Keratinocyte (primary cell): ENCODE measurements at places on chromosomes 4 and X.

DNA sequence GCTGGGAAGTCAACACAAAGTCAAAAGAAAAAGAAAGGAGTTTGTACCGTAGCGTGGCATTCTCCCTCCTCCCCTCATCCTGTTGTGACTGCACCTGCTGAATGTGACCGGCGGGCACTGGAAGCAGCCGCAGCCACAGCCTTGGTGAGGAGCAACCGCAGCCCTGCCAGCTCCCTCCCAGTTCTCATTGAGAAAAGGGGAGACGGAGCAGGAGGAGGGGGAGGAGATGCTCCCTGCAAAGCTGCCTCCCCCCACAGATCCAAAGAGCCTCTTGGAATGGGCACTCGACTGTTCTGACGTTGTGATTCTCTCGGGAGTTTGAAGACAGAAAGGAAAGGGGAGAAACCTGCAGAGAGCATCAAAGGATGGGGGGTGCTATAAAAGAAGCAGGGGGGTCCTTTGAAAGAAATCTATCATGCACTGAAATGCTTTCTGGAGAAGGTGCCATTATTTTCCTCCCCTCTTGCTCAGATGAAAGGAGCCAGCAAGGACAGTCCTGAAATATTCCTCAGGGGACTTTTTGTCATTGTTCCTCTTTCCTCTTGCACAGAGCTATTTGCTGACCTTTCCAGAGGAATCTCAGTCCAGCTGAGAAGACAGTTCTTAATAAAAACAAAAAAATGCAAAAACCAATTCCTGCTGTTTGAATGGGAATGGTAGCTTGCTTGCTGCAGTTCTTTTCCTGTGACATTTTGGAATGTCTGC is 429.7 kb downstream of the MAPK10 start:
- DNase-seq, result no peak
- H3K4me1 ChIP-seq, result no peaks in the 10 kb centered on the region
- H3K36me3 ChIP-seq, result no peaks in the 10 kb centered on the region

DNA sequence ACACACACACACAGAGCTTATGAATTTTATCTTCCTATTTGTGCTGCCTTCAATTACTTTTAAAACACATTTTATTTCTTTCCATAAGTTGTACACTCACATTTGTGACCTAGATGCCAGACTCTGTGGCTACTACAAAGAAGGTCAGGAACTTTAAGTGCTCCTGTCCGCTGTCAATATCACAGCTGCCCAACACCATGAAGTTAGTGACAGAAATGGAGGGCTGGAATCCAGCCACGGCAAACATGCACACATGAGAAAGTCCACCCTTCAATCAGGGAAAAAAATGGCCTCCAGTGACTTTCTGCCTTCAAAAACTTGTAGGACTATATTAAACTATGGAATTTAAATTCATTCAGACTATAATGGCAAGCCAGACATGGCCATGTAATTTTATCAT is 334.4 kb upstream of the FSTL5 start:
- H3K36me3 ChIP-seq, result no peaks in the 10 kb centered on the region
- H3K4me3 ChIP-seq, result no peak overlapping the region
- H3K27ac ChIP-seq, result no peak overlapping the region
- DNase-seq, result no peak
- H3K27me3 ChIP-seq, result no peaks in the 10 kb centered on the region

DNA sequence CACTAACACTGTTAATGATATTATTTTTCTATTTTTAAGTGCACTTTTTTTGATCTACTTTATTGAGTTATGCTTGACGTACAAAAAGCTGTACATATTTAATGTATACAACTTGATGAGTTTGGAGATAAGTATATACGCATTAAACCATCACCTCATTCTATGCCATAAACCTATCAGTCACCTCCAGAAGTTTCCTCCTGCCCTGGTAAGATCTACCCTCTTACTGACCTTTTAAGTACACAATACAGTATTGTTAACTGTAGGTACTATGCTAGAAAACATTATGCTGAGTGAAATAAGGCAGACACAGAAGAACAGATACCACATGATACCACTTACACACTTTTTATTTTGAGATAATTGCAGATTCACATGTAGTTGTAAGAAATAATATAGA is 36.9 kb downstream of the INTS6L start:
- H3K4me1 ChIP-seq, result no peaks in the 10 kb centered on the region
- H3K27me3 ChIP-seq, result no peaks in the 10 kb centered on the region
- no peak for DNase-seq
- H3K4me3 ChIP-seq, result no peak overlapping the region
- no peak overlapping the region for H3K27ac ChIP-seq

DNA sequence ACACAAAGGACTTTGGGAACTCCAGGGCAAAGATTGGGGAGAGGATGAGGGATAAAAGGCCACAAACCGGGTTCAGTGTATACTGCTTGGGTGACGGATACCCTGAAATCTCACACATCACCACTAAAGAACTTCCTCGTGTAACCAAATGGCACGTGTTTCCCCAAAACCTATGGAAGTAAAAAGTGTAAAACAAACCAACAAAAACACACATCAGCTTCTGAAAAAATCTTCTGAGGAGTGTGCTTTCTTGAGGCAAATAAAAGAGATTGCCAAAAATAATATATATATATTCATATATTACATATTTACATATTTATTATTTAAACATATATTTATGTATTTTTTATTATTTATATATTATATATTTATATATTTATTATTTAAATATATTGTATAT is 3.9 kb downstream of the P2RY8 start:
- no peak overlapping the region for H3K4me3 ChIP-seq
- no peaks in the 10 kb centered on the region for H3K4me1 ChIP-seq
- no peaks in the 10 kb centered on the region for H3K27me3 ChIP-seq
- H3K27ac ChIP-seq, result no peak overlapping the region
- DNase-seq, result no peak
- no peaks in the 10 kb centered on the region for H3K36me3 ChIP-seq

- H3K27ac ChIP-seq, result no peak overlapping the region
- H3K36me3 ChIP-seq, result no peaks in the 10 kb centered on the region
- no peak for DNase-seq
- H3K27me3 ChIP-seq, result peaks cover 35% of the 10 kb centered on the region
- peaks cover 23% of the 10 kb centered on the region for H3K4me1 ChIP-seq
Observed at GRCh38 chr4:13985837-13986236, 358.3 kb upstream of the BOD1L1 start.

DNA sequence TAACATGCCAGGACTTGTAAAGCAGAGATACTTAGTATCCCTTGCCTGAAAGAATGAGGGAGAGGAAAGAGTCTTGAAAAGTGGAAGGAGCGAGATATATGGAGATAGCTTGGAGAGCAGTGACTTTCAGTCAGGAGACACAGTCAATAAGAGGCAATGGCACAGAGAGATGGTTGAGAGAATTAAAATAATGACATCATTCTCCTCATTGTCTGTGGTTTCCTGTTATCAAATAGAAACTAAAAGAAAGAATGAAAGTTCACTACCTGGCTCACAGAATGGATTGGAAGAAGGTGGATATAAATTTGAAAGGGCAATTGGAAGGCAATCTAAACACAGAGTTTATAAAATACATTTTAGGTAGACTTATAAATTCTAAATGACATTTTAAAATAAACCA is 760.2 kb upstream of the AADAT start:
- no peaks in the 10 kb centered on the region for H3K27me3 ChIP-seq
- no peaks in the 10 kb centered on the region for H3K36me3 ChIP-seq
- H3K4me3 ChIP-seq, result no peak overlapping the region
- no peak for DNase-seq
- no peaks in the 10 kb centered on the region for H3K4me1 ChIP-seq

DNA sequence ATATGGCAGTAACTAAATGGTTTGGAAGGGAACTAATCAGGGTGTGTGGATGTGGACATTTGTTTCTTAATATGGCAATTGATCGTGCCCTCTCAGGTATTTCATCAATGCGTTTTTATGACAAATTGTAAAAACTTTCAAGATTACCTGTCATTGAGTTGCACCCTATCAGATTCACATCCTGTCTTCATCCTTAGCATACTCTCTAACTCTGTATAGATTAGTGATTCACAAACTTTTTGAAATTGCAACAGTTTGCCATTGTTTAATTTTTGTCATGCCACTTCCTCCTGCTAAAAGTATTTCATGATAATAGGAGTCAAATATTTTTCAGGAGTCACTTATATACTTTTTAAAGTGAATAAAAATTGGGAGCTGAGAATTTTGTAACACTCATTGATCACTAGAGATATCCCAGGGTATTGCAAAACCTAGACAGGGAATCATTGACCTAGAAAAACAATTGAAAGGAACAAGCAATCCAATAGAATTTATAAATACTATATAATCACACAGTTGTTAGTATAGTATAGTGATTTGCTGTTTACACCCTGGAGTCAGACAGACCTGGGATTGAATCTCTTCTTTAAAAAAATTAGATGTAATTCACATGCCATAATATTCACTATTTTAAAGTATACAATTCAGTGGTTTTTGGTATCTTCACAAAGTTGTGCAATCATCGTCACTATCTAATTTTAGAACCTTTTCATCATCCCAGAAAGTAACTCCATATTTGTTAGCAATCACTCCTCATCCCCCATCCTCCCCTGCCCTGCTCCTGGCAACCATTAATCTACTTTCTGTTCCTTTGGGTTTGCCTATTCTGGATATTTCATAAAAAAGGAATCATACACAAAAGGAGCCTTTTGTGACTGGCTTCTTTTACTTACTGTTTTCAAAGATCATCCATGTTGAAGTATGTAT is 8.9 kb downstream of the MID2 start:
- DNase-seq, result no peak
- H3K27me3 ChIP-seq, result no peaks in the 10 kb centered on the region
- no peak overlapping the region for H3K4me3 ChIP-seq
- H3K27ac ChIP-seq, result no peak overlapping the region

DNA sequence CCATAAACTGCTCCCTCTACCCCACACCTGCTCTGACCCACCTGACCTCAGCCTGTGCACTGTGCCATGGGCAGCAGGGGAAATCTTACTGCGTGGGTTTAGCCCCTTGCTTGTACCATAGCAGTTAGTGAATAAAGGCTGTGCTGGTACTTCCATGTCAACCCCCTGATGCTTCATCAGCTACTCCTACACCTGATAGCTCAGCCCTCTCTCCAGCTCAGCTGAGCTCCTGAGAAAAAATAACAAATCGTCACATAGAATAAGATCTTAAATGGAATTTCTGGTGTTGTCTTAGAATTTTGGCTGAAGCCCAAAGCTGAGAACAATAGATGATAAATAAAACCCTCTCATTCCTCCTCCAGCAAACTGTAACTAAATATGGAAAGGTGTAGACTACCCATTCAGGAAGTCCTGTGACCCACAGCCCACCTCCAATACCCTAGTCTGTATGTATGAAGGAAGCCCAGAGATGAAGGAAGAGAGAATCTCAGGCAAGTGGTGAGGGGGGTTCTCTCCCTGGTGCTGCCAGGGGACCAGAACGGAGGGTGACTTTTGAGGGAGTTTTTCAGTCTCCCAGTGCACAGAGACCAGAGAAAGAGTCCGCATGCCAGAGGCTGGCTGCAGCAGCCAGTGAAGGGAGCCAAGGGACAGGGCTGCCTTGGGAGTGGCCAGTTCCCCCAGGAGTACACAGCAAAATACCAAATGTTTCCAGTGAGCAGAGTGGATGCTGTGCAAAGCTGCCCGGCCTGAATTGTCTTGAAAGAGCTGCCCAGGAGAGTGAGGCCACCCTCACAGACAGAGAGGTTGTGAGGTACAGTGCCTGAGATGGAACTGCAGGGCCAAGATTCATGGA is 227.3 kb downstream of the QDPR start:
- DNase-seq, result no peak
- H3K4me1 ChIP-seq, result no peaks in the 10 kb centered on the region
- H3K27ac ChIP-seq, result no peak overlapping the region
- H3K36me3 ChIP-seq, result no peaks in the 10 kb centered on the region
- no peaks in the 10 kb centered on the region for H3K27me3 ChIP-seq
- H3K4me3 ChIP-seq, result no peak overlapping the region

DNA sequence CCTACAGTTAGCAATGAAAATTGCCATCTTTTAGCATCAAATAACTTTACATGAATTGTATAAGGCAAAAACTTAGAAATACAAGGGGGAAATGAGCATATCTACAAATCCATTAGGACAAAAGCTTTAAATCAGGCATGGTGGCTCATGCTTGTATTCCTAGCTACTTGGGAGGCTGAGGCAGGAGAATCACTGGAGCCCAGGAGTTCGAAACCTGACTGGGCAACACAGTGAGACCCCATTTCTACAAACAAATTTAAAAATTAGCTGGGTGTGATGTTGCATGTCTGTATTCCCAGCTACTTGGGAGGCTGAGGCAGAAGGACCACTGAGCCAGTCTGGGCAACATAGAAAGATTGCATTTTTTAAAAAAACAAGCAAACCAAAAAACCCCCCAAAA is 61.3 kb downstream of the EIF4E start:
- DNase-seq, result no peak
- no peaks in the 10 kb centered on the region for H3K27me3 ChIP-seq
- no peaks in the 10 kb centered on the region for H3K36me3 ChIP-seq
- H3K4me1 ChIP-seq, result peaks cover 2% of the 10 kb centered on the region
- no peak overlapping the region for H3K27ac ChIP-seq
- H3K4me3 ChIP-seq, result no peak overlapping the region

DNA sequence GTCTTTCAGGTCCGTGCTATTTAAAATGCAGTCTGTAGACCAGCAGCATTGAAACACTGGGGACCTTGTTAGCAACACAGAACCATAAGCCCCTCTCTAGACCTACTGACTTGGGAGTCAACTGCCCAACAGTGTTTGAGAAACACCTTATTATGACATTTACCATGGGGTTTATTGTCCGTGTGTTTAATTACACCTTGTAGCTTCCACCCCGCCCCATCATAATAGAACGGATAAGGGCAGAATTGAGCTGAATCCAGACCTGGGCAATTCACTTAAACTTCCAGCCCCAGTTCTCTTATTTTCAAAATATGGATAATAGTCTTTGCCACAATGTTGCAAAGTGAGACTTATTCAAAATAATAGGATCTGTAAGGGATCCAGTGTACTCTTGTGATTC is 30.6 kb upstream of the CLNK start:
- no peaks in the 10 kb centered on the region for H3K27me3 ChIP-seq
- no peak overlapping the region for H3K4me3 ChIP-seq
- no peak overlapping the region for H3K27ac ChIP-seq

DNA sequence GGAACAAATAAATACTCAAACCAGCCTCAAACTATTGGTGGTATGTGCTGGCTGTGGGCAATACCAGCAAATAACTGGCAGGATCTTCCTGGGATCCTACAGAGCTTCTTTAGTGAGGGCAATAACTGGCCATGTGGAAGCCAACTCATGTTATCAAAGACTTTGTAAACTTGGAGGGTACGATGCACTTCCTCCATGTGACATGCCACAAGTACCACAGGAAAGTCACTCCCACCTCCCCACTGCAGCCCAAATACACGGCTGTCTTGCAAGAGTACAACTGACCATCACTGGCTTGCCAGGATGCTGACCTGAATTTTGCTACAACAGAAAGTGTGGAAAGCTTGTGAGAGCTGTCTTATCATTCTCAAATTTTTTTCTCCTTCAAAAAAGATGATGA is 93.3 kb upstream of the MAML3 start:
- no peak for DNase-seq
- H3K27ac ChIP-seq, result no peak overlapping the region
- H3K4me1 ChIP-seq, result peaks cover 11% of the 10 kb centered on the region
- no peaks in the 10 kb centered on the region for H3K36me3 ChIP-seq
- H3K4me3 ChIP-seq, result no peak overlapping the region

DNA sequence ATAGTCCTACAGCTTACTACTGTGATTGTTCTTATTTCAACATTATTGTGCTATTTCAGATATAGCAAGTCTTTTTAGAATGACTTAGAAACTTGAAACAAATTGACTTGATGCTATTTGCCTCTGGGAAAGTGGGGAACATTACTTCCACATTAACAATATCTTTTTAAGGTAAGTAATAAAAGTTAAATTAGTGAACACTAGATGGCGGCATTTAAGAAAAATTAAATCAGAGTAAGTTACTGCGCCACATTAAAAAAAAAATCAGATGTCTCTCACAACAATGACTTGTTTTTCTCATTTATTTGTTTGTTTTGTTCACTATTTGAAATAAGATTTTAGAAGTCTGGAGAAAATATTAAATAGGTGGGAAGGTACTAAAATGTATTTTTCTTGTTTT is 1026.9 kb upstream of the SLIT2 start:
- H3K4me1 ChIP-seq, result no peaks in the 10 kb centered on the region
- H3K27me3 ChIP-seq, result no peaks in the 10 kb centered on the region
